CD4-positive, alpha-beta T cell treated with Interleukin-21 for 1 hour (primary cell): ENCODE measurements at places on chromosomes 12 and 14.

- DNase-seq = no peak
Observed at GRCh38 chr12:33486058-33486457, 46.4 kb upstream of the SYT10 start.

DNA sequence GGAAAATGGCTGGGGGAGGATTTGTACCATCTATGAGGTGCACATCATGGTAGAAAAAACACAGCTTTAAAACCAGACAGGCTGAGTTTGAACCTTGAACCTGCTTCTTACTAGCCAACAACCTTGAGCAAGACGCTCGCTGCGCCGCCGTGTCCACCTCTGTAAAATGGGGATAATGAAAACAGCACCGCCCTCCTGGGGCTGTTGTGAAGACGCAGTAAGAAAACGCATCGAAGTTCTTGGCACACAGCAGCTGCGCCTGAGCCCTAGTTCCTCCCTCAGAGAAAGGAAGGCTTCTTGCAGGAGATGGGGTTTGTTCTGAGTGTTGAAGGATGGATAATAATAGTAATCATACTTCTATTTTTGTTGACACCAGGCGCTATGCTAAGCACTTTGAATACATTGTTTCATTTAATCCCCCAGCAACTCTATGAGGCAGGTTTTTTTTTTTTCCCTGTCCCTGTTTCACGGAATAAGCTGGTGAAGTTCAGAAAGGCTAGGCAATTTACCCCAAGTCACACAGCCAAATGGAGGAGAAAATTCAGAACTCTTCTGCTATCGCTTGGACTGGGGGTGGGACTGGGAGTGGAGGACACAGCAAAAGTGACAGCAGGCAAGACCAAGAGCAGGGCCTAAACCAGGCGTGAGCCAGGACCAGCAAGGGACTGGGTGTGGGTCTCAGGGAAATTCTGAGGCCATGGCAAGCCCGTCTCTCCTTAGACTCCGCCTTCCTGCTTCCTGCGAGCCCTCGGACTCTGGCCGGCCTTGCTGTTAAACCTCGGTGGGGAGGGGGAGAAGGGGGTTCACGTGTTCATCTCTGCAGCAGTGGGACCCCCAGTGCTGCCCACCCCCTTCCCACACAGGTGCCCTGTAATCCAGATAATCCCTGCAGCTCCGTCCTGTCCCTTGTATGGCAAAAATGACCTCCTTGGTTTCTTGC lies 97.5 kb downstream of the LRRC74A start:
- DNase-seq = no peak

GRCh38 chr12:32706335-32707024 lies 27.4 kb downstream of the DNM1L start:
- no peak for DNase-seq

GRCh38 chr14:68148276-68148675 lies 328.7 kb downstream of the RAD51B start:
- DNase-seq = no peak

DNA sequence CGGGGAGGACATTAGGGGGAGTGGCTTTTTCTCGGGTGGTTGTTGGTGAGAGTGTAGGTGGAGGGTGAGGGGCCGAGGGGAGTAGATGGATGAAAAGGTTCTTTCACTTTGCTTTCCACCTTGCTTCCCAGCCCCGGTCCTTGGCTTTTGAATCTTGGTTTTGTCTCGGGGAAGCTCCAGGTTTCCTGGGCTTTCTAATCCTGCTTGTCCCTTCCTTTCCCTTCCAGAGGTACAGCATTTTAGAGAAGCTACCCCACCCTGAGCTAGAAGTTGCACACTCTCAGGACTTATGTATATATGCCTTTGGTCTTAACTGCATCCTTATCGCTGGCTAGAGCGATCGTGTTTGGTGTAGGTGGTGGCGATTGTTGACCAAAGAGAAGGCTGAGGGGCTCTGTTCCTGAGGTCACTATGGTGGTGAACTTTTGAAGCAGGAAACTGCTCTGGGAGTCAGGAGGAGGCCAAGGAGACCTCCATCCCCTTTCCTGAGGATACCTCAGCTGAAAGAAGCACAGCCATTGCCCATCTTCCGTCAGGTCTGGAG lies 862 bp downstream of the PIP4K2C start:
- DNase-seq = no peak

DNA sequence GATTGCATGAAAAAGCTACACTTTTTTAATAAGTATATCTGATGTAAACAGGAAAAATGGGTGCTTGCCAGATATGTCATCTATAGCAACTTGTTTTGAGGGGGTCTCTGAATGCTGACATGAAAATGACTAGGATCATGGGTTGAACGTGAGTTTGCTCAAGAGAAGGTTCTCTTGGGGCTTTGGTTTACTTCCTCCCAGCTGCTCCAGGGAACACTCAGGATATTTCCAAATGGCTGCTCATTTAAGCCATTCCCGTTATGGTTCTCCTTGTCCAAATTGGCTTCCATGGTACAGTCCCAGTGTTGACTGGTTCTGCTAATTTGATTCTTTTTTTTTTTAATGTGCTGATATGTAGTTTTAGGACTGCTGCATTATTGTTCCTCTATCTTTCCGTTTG lies 118.3 kb downstream of the ETV6 start:
- no peak for DNase-seq

DNA sequence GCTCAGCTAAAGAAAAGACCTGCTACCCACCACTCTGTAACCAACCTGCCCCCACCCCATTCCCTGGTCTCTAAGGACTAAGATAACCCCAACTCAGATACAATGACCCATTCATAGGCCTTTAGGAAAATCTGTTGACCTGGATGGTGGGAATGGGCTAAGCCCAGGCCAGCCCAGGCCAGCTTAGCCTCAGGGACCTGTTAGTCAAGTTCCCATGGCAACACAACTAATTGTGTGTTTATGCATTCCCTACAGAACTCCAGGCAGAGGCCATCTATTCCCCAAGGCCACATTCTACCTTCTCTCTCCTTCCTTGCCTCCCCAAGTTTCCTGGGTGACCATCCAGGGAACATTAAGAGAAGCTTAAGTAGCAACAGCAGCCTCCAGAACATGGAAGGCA lies 16.1 kb upstream of the KRT8 start:
- DNase-seq = no peak

- DNase-seq = peak; percentile 78
Observed at GRCh38 chr12:57182918-57183575, 33.5 kb upstream of the NXPH4 start.

- DNase-seq = no peak
Observed at GRCh38 chr12:52650520-52651081, 1.4 kb downstream of the KRT2 start.

- no peak for DNase-seq
Observed at GRCh38 chr12:114767906-114768722, 84.1 kb upstream of the TBX3 start.

DNA sequence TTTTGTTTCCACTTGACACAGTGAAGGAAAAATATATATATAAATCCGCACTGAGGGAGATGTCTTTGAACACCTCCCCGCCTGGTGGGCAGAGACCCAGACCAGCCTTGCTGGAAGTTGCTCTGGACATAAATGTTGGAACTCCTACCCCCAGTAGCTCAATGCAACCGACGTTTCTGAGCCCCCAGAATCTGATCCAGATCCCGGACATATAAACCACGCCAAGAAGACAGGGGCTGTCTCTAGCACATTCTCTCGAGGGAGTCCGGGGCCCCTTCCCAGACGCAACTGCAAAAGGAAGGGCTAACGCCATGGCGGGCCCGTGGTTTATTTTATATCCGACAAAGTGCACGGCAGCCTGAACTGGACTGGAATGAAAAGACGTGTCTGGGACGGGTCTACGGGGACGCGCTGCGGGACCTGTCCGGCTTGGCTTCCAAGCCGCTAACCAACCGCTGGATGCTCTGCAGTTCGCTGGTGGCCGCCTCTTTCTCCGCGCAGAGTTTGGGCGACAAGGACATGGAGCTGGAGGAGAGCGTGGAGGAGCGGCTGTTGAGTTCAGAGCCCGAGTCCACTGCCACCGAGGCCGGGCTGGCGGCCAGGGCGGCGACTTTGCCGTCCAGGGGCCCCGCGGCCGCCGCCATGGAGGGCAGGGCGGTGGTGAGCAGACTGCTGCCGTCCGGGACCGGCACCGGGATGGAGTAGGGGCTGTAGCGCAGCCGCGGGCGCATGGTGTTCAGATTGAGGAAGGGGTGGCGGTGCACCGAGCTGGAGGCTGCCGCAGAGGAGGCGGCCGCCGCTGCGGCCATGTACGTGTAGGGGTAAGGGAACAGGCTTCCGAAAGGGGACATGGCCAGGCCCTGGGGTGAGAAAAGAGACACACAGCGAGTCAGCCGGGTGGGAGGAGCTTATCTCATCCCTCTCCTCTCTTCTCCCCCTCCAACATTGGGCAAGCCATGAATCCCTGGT lies 12.2 kb downstream of the TBX3 start:
- no peak for DNase-seq

GRCh38 chr14:65866886-65867285 lies 454.4 kb downstream of the FUT8 start:
- DNase-seq = no peak

DNA sequence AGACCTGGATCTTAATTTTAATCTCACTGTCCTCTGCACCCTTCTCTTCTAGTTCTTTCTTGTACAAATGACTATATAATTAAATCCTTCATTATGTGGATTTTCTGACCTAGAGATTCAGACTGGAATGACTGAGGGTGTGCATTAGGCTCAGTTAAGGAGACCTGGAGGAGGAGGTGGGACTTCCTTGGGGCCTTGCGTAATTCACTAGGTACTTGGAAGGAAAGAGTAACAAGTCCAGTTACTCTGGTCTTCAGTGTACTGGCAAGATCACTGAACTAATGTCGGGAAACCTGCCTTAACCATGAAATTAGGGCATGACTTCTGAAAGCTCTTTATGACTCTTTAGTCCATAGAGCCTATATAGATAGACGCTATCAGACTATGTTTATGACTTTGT lies 441.4 kb downstream of the EGLN3 start:
- no peak for DNase-seq

GRCh38 chr12:109115758-109116610 lies at the start of gene ACACB:
Gene ACACB, plus strand, starts transcription at chr12:109116587. Its CDS starts 22,819 bp downstream, at chr12:109139406.
- DNase-seq = no peak

- DNase-seq = no peak
Observed at GRCh38 chr14:61754627-61755381, 7.4 kb upstream of the SNAPC1 start.

DNA sequence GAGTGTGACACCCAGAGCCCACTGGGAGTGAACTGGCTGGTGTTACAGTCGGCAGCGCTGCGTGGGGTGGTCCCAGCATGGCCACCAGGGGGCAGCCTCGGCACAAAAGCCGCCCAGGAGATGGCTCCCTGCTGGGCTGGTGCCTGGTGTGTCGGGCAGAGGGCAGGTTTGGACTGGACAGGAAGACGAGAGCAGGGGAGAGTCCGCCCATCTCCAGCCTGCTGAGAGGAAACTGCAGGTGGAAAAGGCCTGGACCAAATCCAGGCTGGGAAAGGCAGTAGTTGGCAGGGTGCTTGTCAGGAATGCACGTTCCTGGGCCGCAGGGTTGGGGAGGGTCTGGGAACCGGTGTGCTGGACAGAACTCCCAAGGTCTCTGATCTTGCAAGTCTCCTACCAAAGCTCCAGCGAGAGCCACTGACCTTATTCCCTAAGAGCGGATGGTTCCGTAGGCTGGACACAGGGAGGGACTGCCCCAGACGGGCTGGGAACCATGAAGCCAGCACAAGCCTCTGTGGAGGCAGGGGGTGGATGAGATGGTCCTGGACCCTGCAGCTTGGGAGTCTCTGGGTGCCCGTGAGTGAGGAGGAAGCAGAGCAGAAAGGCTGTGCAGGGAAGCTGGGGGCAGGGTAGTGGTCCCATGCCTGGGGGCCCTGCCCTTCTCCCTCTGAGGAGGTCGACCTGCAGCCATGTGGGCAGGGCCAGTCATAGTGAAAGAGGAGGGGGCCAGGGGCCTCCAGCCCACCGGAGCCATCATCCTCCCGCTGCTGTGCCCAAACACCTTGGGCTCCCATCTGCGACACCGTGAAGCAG lies 1.8 kb downstream of the AHNAK2 start:
- peak; percentile 87 for DNase-seq

- DNase-seq = no peak
Observed at GRCh38 chr12:114240288-114240687, 165.7 kb downstream of the TBX5 start.

DNA sequence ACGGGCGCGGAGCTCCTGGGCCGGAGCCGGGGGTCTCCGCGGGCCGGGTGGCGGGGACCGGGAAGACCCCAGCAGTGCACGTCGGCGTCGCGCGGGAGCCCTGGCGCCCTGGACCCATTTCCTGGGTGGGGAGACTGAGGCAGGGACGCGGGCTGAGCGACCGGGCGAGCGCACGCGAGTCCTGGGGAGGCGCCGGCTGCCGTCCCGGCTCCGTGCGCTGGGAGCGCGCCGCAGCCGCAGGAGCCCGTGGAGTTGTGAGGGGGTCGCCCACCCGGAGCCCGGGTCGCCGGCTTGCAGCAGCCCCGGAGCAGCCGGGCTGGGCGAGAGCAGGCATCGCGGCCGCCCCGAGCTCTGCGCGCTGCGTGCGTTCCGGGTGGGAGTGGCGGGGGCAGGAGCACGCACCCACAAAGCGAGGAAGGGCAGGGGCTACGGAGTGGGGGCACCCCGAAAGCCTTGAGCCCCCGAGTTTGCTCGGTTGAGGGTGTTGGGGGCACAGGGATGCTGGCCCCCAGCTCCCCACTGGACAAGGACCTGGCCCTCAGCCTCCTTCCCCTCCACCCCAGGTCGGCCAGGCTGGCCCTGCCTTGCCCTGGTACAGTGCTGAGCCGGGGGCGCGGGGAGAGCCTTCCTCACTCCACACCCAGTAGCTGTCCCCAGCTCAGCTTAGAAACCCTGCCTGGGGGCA lies 620 bp downstream of the MMP17 start:
- DNase-seq = no peak

DNA sequence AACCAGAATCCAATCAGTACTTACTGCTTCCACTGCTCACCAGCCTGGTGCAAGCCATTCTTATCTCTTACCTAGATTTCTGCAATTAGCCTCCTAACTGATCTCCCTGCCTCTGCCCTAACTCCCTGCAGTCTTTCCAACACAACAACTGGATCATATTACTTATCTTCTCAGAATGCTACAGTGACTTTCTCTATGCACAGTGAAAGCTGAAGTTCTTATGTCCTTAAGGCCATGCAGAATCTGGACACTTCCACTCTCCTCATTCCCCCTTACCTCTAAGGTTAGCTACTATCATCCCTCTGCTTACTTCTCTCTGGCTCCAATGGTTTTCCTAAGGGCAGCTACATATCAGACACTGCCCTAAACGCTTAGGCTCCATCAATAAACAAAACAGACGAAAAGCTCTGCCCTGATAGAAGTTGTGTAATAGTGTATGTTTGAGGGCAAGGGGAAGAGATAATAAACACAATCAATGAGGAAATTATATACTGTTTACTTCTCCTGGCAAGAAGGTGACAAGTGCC lies 4.0 kb downstream of the KTN1 start:
- DNase-seq = no peak

GRCh38 chr14:71143381-71144290 lies 236.4 kb downstream of the PCNX1 start:
- peak; percentile 40 for DNase-seq

DNA sequence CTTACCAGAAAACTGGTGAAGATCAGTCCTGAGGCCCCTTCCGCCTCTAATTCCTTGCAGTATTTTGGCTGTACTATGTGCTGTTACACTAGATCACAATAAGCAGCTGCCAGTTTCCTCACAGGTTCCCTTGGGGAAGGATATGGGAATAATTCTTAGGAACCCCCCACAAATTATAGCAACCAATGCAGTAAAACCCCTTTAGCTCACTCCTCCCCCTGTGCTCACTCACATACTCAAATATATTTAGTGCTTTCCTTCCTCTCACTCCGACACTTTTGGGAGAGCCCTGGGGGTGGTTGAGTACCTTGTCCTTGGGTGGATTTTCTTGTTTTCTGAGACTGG lies 162.7 kb downstream of the ETV6 start:
- no peak for DNase-seq
